Endodermal cell (in vitro differentiated cells): ENCODE measurements at places on chromosomes 5 and 9. TPM values are rescaled to one million over a fixed set of nuclear protein-coding genes. Genes with fewer than 3 reads are reported as not detected.

Gene AGGF1
- 20.8 and 22.8 TPM in 2 replicates for total RNA-seq

Gene SIT1
- 1.8 TPM in 1 of 3 replicates, not detected in the others for total RNA-seq

Gene LMX1B
- total RNA-seq: 11.4 to 13.6 TPM (median 12.4 TPM) in 3 replicates

DNA sequence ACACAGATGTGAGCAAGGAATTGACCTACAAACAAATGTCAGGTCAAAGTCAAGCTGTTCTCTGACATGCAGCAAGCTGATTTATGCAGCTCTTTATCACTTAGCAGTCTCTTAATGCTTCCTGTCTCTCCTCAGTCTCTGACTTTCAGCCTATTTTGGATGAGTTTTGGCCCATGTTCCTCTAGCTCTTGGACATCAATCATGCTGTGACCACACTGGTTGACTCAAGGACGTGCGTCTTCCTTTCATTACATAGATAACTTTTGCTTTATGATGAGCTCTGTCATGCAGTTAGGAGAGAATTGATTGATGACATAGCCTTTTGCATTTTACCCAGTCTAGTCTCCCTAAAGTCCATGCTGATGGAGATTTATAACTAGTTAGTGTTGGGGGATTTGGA is 9.4 kb upstream of the REEP5 start:
- no peak for DNase-seq
- H3K36me3 ChIP-seq: no peaks in the 10 kb centered on the region
- no peaks in the 10 kb centered on the region for H3K4me1 ChIP-seq
- H3K27me3 ChIP-seq: no peaks in the 10 kb centered on the region
- no peak overlapping the region for H3K4me3 ChIP-seq
- H3K27ac ChIP-seq: no peak overlapping the region

DNA sequence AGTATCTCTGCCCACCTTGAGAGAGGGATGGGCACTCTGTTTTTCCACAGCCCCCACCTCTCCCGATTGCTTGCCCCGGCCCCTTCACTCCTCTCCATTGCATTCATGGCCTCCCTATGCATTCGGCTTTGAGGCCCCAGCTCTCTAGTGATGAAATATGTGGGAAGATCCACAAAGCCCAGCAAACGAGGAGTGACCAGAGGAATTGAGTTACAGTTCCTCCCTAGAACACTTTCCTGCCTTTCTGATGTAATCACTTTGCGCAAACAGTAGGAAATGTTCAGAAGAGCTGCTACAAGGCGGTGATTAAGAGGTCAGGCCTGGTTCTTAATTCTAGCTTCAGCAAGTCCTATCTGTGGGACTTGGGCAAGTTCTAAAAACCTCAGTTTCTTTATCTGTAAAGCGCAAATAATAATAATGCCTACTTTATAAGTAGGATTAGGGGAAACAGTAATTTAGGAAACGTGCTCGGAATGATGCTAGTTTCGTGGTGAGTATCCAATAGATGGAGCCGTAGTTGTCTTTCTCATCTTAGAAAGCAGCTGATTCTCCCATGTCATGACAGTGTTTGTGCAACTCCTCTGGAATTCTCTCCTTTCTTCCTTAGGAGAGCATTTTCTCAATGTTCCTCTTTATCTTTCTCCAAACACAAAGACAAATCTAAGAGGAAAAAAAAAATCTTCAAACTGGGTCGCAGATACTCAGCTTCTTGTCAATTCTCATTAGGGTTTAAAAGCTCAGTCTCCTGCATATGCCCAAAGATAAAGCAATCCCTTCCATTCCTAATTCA is 99.5 kb upstream of the MSX2 start:
- H3K36me3 ChIP-seq: no peaks in the 10 kb centered on the region
- peak; percentile 36 for DNase-seq
- no peaks in the 10 kb centered on the region for H3K4me1 ChIP-seq
- no peak overlapping the region for H3K27ac ChIP-seq
- peaks cover 61% of the 10 kb centered on the region for H3K27me3 ChIP-seq

GRCh38 chr9:92954049-92954861 is 6.9 kb downstream of the FGD3 start:
- no peaks in the 10 kb centered on the region for H3K4me1 ChIP-seq
- no peaks in the 10 kb centered on the region for H3K36me3 ChIP-seq
- no peak overlapping the region for H3K4me3 ChIP-seq
- no peak for DNase-seq

DNA sequence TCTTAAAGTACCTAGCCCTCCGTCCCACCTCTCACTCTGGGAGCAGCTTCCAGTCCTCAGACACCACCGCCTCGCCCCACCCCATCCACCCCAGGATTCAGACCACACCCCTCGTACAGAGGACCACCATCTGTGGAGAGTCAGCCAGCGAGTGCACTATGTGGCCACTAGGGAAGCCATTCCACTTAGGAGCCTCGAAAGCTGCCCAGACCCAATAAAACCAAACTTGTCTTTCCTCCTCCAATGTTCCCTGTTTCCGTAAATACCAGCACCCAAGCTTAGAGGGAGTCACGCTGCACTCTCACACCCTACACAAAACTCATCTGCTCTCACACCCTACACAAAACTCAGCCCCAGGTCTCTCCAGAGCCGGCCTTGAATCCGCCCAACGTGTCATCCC is 1.9 kb downstream of the GCNT4 start:
- H3K27me3 ChIP-seq: peaks cover 23% of the 10 kb centered on the region
- peak; percentile 84 for DNase-seq
- no peak overlapping the region for H3K27ac ChIP-seq
- no peak overlapping the region for H3K4me3 ChIP-seq
- H3K4me1 ChIP-seq: peaks cover 5% of the 10 kb centered on the region

- peaks cover 88% of the 10 kb centered on the region for H3K27me3 ChIP-seq
- DNase-seq: peak; percentile 96
- no peaks in the 10 kb centered on the region for H3K36me3 ChIP-seq
Measured at GRCh38 chr5:135462304-135462703, 10.2 kb upstream of the TIFAB start.

DNA sequence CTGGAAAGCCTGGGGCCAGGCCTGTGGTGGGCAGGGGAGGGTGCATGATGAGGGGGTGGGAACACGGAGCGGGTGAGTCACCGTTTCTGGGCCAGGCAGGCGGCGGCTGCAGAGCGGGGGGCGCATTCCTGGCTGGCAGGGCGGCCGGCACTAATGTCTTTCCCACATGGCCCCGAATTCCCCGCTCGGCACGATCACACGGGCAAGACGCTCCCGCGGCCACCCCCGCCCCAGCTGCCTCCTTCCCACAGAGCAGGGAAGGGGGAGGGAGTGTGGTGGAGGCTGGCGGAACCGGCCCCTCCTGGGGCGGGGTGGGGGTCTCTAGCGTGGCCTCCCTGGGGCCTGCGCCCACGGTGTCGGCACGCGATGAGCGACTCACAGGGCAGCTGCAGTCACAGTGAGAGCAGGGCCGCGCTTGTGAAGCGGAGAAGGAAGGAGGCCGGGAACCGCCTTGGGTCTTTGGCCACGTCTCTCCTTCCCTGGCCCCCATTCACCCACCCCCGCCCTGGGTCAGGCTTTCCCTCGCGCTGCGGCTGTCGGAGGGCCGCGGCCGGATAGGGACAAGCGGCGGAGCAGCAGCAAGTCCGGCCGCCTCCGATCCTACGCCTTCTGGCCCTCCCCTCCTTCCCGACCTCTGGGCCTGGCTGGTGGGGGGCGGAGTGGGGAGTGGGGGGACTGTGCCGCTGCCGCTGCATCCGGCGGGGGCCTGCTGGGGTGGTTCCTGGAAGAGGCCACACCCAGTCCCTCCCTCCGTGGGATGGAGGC is 48.9 kb downstream of the CXXC5 start:
- H3K36me3 ChIP-seq: no peaks in the 10 kb centered on the region
- H3K27ac ChIP-seq: peak overlapping the region; percentile 94
- peak; percentile 96 for DNase-seq
- no peaks in the 10 kb centered on the region for H3K27me3 ChIP-seq
- H3K4me3 ChIP-seq: no peak overlapping the region
